ENCODE measurements at places on chromosomes 1 and 21.

- no peak for DNase-seq
Observed at GRCh38 chr1:7553042-7553690, 217.9 kb upstream of the VAMP3 start.

DNA sequence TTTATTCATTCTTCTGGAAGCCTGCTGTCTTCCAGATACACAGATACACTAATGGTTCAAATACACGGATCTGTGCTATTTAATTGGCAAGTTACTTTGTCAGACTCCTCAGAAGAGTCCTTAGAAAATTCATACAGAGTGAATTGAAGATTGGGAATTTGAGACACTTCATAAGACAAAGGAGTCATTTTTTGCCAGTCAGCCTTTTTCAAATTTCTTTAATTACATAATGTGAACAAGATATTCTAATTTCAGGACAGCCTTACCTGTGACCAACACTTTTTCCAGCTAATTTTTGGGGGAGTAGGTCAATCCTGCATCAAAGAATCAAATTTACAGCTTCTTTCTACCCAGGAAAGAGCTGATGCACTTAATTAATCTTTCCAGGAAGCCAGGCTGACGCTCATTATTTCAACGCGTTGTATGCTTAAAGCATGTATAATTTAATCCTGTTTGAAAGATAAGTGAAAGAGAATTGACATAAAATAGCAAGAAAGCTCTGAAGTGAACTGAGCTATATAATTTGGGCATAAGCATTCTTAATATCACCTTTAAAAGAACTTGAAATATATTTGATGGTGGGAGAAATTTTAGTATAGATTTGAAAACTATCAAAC lies 12.8 kb upstream of the NRIP1 start:
- DNase-seq, result no peak

GRCh38 chr1:15850471-15851001 lies 3.0 kb downstream of the SPEN start:
- DNase-seq, result no peak

- DNase-seq, result no peak
Observed at GRCh38 chr1:228031276-228031995, 24.6 kb downstream of the WNT3A start.

- no peak for DNase-seq
Observed at GRCh38 chr1:163897412-163898155, 575.8 kb downstream of the NUF2 start.

Data from activated CD4-positive, CD25-positive, alpha-beta regulatory T cell treated with anti-CD3 and anti-CD28 coated beads, Interleukin-2, amount 50 U/mL, for 16 hours (primary cell).